ENCODE measurements at places on chromosomes 13 and 19. TPM values are rescaled to one million over a fixed set of nuclear protein-coding genes. Genes with fewer than 3 reads are reported as not detected.

CBLC gene
- 0.13 TPM for total RNA-seq

SEMA6B gene
- 69.4 TPM for total RNA-seq

RFPL4A gene
- 3.4 TPM for total RNA-seq

ADAMTSL5 gene
- total RNA-seq = not detected

PRR22 gene
- total RNA-seq = 0.51 TPM

BRD4 gene
- total RNA-seq = 11.5 TPM

NLRP4 gene
- not detected for total RNA-seq

ADGRL1 gene
- total RNA-seq = 9.5 TPM

MCEMP1 gene
- not detected for total RNA-seq

BLOC1S3 gene
- 2.6 TPM for total RNA-seq

ZNF497 gene
- 0.89 TPM for total RNA-seq

KASH5 gene
- not detected for total RNA-seq

WTIP gene
- 24.0 TPM for total RNA-seq

NXNL1 gene
- total RNA-seq = not detected

ALOX5AP gene
- 0.25 TPM for total RNA-seq

TEX26 gene
- not detected for total RNA-seq

SERP2 gene
- total RNA-seq = 2.1 TPM

MBD3L3 gene
- not detected for total RNA-seq

PSPN gene
- total RNA-seq = 1.0 TPM

GDF15 gene
- total RNA-seq = 74.8 TPM

IGFL3 gene
- total RNA-seq = not detected

GRK1 gene
- not detected for total RNA-seq

MYO1F gene
- total RNA-seq = 0.38 TPM

LIG1 gene
- total RNA-seq = 27.3 TPM

MEDAG gene
- total RNA-seq = 110 TPM

SYCN gene
- total RNA-seq = not detected

LILRA6 gene
- total RNA-seq = not detected

SYDE1 gene
- 7.7 TPM for total RNA-seq

CPT1C gene
- 9.6 TPM for total RNA-seq

TNFSF9 gene
- 0.63 TPM for total RNA-seq

GTF2F2 gene
- 15.0 TPM for total RNA-seq

ADAT3 gene
- total RNA-seq = 3.8 TPM

NANOS3 gene
- total RNA-seq = not detected

SLITRK6 gene
- total RNA-seq = not detected

KLK12 gene
- total RNA-seq = not detected

ZNF835 gene
- total RNA-seq = 0.51 TPM

COL5A3 gene
- total RNA-seq = 0.13 TPM

MEF2B gene
- not detected for total RNA-seq

ARID3A gene
- total RNA-seq = 7.2 TPM

SCEL gene
- total RNA-seq = not detected

FGF22 gene
- total RNA-seq = not detected

PNPLA6 gene
- total RNA-seq = 90.4 TPM

ODAD3 gene
- 0.13 TPM for total RNA-seq

CPB2 gene
- not detected for total RNA-seq

Measured in dermis microvascular lymphatic vessel endothelial cell (primary cell).